Astrocyte (in vitro differentiated cells and primary cell): ENCODE measurements at places on chromosomes 4 and X.
A peak's percentile ranks its signal among the peaks of the same experiment; 100 is the strongest.

- no peak for DNase-seq
Measured at GRCh38 chr4:138948918-138949317, 66.7 kb upstream of the NOCT start.

- DNase-seq = no peak
Measured at GRCh38 chrX:80984118-80984517, 174.4 kb upstream of the BRWD3 start.

DNA sequence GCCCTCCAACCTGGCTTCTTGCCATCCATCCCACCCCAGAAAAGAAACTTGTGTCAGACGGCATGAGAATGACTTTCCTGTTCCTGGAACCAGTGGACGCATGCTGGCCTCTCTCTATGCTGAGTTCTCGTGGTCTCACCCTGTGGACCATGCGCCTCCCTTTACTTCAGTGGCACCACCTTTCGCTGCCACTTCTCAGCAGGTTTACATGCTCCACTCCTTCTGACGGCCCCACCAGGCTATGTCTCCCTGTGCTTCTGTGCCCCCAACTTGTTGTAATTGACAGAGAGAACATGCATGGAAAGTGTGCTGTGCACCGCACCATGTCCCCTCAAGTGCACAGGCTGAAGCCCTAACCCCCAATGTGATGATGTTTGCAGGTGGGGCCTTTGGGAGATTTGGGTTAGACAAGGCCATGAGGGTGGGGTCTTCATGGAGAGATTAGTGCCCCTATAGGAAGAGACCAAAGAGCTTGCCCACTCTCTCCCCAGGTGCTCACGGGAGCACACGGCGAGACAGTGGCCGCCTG is 3.1 kb upstream of the PPP2R2C start:
- DNase-seq = no peak

- DNase-seq = no peak
Measured at GRCh38 chrX:121151293-121151692, 103.9 kb downstream of the GLUD2 start.

DNA sequence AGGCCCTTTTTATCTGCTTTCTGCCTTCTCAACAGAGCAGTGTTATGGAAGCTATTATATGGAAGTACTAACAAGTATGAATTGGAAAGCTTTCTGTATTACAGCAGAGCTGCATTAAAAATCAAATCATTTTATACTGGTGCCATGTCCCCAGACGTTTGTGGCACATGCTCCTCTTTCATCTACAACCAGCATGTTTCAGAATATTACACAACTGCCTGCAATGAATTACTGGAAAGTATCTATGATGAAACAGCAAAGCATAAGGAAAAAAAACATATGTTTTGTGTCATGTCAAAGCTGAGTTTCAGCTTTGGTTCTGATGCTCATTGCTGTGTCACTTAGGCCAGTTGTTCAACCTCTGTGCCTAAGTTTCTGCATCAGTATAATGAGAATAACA is 576.8 kb downstream of the GBA3 start:
- DNase-seq = no peak

DNA sequence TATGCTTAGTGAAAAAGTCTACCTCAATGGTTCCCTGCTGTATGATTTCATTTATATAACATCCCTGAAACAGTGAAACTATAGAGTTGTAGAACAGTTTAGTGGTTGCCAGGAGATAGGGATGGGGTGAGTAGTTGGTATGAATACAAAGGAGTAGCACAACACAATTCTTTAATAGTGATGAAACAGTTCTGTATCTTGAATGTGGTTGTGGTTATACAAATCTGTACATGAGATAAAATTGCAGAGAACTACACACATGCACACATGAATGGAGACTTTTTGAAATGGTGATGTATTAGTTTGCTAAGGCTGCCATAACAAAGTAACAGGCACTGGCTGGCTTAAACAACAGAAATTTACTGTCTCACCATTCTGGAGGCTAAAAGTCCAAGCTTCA is 677.1 kb downstream of the ADGRL3 start:
- no peak for DNase-seq

DNA sequence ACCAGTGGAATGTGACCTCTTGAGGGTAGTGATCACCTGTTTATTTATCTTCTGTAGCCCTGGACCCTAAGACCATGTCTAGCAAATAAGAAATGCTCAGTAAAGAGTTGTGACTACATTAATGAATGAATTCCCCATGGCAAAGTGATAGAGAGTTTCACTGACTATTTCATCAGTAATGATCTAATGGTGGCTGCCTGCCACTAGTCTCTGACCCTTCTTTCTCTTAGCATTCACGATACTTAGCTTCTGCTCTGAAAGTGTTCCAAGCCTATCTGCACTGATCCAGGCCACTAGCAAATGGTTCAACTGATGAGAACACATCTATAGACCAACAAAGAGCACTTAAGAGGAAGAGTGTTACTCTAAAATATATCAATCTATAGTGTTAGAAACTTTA is 50.0 kb upstream of the RASGEF1B start:
- no peak for DNase-seq

- DNase-seq = no peak
Measured at GRCh38 chr4:156138781-156139280, 185.2 kb upstream of the CTSO start.

- DNase-seq = no peak
Measured at GRCh38 chr4:152431291-152431690, 104.6 kb downstream of the FBXW7 start.

- no peak for DNase-seq
Measured at GRCh38 chrX:47831788-47832187, 4.9 kb upstream of the ZNF81 start.

- DNase-seq = peak; percentile 5
Measured at GRCh38 chr4:28686618-28687017, 1826.0 kb downstream of the STIM2 start.

GRCh38 chrX:154417157-154417556 is 5.8 kb downstream of the TAFAZZIN start:
- DNase-seq = no peak

- DNase-seq = no peak
Measured at GRCh38 chr4:13118633-13119032, 365.5 kb downstream of the RAB28 start.

- DNase-seq = no peak
Measured at GRCh38 chr4:140875746-140876452, 119.7 kb upstream of the TBC1D9 start.

DNA sequence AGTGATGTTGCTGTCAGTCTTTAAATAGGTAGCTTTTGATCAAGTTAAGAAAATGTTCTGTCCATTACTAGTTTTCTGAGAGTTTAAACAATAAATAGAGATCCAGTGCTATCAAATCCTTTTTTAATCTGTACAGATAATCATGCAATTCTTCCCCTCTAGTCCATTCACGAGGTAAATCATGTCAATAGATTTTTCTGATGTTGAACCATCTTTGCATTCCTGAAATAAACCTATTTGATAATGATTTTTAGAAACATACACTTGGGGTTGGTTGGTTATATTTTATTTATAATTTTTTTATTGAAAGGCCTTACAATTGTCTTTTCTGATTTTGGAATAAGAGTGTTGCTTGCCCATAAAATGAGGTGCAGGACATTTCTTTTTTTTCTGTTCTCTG is 95.0 kb downstream of the FAM53A start:
- no peak for DNase-seq

GRCh38 chrX:17465201-17465600 is 90.2 kb downstream of the NHS start:
- DNase-seq = no peak

DNA sequence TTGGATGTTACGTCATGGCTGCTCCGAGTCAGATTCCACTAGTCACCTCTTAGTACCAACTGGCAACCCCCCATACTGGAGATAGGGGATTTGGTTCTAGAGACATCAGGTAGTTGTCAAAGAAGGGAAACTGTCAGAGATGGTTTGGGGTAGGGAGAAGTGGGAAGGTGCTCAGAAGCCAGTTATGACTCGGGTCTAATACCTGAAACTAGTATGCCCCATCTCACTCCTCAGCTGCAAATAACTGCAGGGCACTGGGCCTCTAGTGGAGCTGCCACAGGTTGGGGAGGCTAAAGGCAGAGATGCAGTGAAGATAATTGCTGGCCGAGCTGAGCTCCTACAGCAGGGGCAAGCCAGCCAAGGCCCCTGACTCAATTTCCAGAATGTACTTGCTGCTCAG is 30.0 kb downstream of the OTUD6A start:
- no peak for DNase-seq

- DNase-seq = no peak
Measured at GRCh38 chrX:14698790-14699189, 169.5 kb downstream of the GLRA2 start.

DNA sequence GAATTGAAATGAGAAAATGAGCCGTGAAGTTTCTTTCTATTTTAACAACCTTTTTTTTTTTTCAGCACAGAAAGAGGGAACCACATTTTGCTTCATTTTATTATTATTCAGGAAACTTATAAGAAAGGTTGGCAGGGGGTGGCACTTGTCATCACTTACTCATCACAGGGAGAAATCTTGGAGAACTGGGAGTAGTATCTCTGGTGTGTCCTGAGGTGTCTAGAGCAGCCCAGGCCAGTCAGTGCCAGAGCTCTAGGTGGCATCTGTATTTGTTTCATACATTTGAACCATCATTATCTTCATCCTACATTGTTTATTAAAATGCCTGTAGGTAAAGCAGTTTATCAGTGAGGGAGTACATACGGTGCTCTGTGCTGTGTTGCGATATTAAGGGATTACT is 43.8 kb upstream of the ARHGAP24 start:
- no peak for DNase-seq

- DNase-seq = no peak
Measured at GRCh38 chr4:87216469-87216868, 3.9 kb downstream of the KLHL8 start.

DNA sequence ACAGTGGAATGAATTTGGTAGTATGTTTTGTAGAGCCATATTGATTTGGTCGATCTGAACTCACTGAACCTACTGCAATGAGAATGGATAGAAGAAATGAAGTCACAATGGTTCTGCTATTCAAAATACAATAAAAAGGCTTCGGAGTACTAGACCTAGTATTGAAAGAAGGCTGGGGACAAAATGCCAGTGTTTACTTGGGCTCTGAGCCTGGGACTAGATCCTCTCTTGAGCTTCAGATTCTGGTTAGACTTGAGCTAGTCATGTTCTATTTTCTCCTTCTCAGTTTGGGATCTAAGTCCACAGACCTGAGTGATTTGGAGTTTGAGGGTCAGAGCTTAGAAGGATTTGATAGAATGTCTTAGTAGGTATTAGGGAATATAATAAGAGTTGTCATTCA is 9.9 kb downstream of the INTS12 start:
- no peak for DNase-seq

DNA sequence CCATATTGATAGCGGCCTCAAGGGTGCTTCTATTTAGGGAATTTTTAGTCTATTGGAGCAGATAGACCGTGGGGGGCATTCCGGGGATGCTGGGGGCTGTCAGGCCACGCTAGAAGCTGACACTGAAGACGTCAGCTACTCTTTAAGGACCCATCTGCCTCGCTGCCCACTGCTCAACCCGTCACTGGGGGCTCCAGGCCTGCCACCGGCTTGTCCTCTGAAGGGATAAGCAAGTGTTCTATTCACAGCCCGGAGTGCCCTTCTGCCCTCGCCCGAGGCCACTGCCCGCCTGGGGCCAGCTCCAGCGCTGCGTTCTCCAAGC is 679 bp upstream of the MSL3 start:
- DNase-seq = no peak

DNA sequence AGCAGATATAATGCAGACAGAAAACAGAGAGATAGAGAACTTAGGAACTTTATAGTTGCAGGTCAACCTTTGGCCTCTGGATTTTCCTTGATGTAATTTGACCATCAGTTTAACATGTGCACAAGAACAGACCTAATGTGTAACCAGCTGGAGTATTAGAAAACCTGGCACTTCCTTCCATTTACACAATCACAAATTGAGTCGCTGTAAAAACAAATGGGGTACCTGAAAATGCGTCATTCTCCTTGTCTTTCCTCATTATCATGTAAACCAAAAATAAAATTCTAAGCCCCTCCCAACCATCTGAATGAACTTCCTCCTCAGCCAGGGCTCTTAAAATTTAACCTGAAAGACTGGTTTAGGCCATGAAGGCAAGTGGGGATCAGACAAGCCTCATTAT is 358.4 kb upstream of the MAGEB16 start:
- DNase-seq = no peak

GRCh38 chr4:43148481-43148880 is 256.0 kb downstream of the GRXCR1 start:
- DNase-seq = no peak

DNA sequence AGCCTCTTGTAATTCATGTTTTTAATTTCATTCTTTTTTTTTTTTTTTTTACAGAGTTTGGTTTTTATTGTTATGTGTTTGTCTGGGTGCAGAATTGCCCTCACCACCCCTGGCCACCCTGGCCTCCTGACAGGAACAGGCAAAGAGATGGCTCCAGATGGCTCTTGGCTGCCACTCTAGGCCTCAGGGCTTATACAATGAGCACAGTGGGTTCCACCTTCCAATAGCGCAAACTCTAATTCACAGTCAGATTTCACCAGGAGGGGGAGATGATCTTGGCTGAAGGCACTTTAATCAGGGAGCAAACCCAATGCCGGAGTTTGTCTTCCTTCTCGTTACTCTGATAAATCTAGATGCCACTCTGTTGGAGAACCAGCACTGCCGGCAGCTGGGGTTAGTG is 24.8 kb downstream of the CPE start:
- DNase-seq = no peak

GRCh38 chr4:159420162-159421057 is 317.5 kb downstream of the RAPGEF2 start:
- DNase-seq = no peak

GRCh38 chr4:153375303-153375702 is 30.8 kb downstream of the MND1 start:
- DNase-seq = no peak

GRCh38 chr4:182062936-182063335 is 180.3 kb upstream of the TENM3 start:
- peak; percentile 95 for DNase-seq
